ENCODE measurements at places on chromosomes 4 and X. TPM values are rescaled to one million over a fixed set of nuclear protein-coding genes. Genes with fewer than 3 reads are reported as not detected.

Gene SPRY1
- total RNA-seq: 61.4 TPM

Gene PDGFRA
- 69.6 TPM for total RNA-seq

Gene ART3
- total RNA-seq: not detected

Gene BANK1
- 0.72 TPM for total RNA-seq

Gene FAM184B
- not detected for total RNA-seq

Gene LINC00632
- 626 TPM for total RNA-seq

GRCh38 chr4:7310451-7310850 is 118.1 kb downstream of the SORCS2 start:
- DNase-seq: peak; percentile 68

- DNase-seq: no peak
Measured at GRCh38 chrX:65591206-65591605, 56.6 kb upstream of the LAS1L start.

DNA sequence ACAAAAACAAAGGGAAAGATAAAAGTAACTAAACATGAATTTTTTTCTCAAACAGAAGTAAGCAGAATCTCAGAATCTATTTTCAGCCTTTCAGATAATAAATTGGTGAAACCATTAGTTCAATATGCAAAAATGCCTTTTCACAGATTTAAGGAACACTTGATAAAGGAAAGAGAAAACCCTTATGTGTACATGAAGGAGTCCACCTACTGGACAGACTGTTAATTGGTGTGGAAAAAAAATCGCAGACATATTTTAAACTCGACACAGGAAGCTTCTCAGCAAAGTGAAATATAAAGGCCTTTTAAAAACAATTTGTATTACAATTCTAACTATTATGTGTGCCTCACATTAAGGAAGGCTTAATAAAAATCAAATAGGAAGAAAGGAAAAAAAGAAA is 22.3 kb downstream of the COX7B2 start:
- DNase-seq: no peak

- no peak for DNase-seq
Measured at GRCh38 chr4:38785901-38786402, 3.2 kb upstream of the TLR10 start.

GRCh38 chr4:101345271-101345595 is 2.1 kb downstream of the PPP3CA start:
- DNase-seq: no peak

GRCh38 chr4:113823291-113823659 is 61.7 kb upstream of the CAMK2D start:
- DNase-seq: no peak

DNA sequence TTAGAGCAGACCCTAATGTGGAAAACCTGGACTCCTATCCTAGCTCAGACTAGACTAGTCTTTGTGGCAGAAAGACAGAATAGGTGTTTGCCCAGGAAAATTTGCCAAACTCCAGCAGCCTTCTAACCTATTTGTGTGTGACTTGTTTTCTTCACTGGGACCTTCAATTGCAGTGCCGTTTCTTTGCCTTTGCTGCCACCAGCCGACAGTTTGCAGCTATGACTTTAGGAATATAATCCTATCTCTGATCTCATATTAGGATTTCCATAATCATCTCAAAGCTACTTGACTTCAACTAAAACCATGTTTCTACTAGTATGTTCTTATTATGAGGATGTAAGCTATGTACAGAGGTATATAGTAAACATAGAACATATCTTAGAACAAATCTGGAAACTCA is 60.2 kb upstream of the PGAM4 start:
- DNase-seq: no peak

- DNase-seq: no peak
Measured at GRCh38 chr4:142238589-142238988, 602.2 kb downstream of the IL15 start.

- no peak for DNase-seq
Measured at GRCh38 chrX:3377560-3377959, 31.1 kb upstream of the MXRA5 start.

- DNase-seq: no peak
Measured at GRCh38 chr4:165711436-165711835, 161.6 kb upstream of the TLL1 start.

- DNase-seq: no peak
Measured at GRCh38 chr4:73801692-73802091, 34.8 kb upstream of the CXCL6 start.

DNA sequence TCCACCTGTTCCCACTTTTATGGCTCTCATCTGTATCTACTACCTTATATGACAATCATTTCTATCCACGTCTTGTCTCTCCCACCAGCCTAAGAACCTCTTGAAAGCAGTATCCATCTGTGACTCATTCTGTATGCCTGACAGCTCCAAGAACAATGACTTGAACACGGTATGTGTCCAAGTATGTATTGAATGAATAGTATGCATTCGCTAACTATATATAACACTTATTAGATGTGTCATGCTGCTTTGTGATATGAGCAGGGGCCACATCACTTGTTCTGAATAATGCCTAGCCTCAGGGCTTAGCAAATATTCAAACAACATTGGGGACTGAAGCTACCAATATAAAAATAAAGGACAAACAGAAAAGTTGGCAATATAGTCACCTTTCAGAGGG is 4.9 kb downstream of the OPHN1 start:
- DNase-seq: no peak

DNA sequence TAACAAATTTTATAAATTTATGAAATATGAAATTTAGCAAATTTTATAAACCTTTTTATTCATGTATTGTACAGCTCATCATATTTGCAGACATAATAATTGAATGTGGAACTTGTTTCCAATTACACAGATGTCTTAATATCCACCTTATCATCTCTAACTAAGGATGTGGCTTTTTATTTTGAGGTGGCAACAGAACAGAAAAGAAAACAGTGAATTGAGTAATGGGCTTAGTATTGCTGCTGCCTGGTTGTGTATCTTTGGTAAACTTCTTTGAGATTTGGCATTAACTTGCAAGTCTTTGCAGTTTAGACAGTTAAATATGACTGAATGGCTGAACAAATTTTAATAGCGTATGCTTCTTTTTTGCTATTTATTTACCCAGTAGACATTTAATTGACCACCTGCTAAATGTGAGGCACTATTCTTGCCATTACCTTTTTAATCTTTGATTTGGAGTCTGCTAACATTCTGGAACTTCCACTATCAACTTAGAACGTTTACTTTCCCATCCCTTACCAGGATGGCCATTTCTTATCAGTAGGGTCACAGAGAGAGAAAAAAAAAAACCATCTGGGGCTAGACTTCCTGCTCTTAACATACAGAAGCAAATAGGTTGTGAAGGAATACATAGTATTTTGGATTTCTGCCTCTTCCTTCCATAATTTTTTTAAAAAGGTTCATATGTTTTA is 44.8 kb downstream of the CLCN3 start:
- DNase-seq: no peak

- no peak for DNase-seq
Measured at GRCh38 chr4:114677346-114677979, 78.9 kb downstream of the UGT8 start.

- no peak for DNase-seq
Measured at GRCh38 chr4:53702334-53703266, 111.3 kb upstream of the LNX1 start.

- no peak for DNase-seq
Measured at GRCh38 chrX:12227412-12228041, 89.3 kb downstream of the FRMPD4 start.

GRCh38 chrX:103356858-103357257 is 552 bp downstream of the TCEAL9 start:
- no peak for DNase-seq

DNA sequence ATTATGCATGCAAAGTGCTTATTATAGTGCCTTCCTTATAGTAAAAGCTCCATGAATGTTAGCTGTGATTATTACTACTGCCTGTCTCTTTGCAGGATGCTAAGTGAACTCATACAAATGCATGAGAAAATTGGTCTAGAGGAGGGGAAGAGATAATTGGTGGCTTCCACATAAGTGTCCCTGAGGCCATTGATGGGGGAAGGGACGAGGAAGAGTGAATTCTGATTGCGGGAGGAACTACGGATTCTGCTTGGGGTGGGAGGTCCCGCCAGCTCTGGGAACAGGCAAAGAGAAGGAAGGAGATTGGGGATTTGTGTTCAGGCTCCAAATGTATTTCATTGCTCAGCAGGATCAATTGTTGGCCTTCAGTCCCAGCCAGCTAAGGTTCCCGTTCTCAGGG is 11.6 kb upstream of the ARHGAP36 start:
- DNase-seq: no peak

All from chondrocyte (in vitro differentiated cells).